ENCODE measurements at places on chromosomes 4 and X.

- no peak for DNase-seq
Measured at GRCh38 chr4:40283413-40283812, 51.7 kb upstream of the CHRNA9 start.

- no peak for DNase-seq
Measured at GRCh38 chr4:174716986-174717770, 111.9 kb downstream of the GLRA3 start.

DNA sequence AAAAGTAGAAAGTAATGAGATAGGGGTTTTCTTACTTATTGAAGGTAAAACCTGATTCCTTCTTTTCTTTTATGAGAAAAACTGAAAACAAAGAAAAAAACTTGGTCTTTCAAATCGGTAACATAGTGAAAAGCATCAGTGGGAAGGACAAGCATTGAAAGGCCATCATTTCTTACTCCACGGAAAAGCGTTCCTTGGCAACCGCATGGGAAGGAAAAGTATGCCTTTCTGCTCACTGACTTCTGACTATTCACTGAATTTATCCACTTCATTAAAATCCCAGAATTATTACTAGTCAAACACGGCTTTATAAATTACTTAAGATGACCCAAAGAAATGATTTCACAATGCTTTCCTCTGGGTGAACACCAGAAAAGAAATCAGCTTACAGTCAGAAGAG is 646.7 kb downstream of the TLL1 start:
- no peak for DNase-seq

DNA sequence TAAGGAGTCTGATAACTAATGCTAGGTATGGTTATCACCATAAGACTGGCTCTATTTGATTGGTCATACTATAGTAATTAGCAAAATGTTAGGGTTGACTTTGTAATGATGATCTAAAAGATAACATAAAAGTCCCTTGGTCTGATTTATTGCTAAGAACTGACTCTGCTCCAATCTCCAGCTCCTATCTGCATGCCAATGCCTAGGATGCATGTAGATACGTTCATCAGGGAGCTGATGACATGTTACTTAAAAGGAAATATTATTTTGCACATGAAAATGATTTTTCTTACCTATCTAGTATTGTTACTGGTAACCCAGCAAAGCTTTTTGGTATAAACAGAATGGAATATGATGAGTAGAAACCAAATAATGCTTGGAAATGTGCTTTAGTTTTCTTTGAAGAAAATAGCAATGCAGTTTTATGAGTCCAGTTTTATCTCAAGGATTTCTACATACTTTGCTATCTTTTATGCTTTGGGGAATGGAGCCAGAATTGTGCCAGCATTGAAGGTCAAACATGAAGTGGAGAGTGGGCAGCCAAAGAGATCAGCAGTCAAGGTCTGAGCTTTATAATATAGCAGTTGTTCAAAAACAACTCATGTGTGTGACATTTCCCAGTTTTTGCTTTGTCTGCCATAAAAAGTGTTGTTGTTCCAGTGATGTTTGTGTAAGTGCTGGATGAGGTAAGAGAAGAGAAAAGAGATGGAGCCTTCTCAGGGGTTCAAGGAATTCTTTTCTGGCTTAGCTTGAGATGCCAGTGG is 121.0 kb downstream of the ARHGAP24 start:
- DNase-seq: no peak

DNA sequence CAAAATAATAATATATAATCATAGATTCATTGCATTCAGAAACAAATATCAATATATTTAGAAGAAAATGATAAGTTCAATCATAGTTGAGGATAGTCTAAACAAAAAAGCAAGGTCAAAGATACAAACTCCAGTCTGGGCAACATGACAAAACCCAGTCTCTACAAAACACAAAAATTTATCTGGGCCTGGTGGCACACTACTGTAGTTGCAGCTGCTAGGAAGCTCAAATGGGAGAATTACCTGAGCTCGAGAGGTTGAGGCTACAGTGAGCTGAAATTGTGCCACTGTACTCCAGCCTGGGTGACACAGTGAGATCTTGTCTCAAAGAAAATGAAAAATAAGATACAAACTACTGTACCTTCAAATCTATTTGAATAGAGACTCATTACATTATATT is 52.7 kb upstream of the ANXA10 start:
- no peak for DNase-seq

- DNase-seq: no peak
Measured at GRCh38 chr4:8230891-8231290, 31.8 kb downstream of the SH3TC1 start.

DNA sequence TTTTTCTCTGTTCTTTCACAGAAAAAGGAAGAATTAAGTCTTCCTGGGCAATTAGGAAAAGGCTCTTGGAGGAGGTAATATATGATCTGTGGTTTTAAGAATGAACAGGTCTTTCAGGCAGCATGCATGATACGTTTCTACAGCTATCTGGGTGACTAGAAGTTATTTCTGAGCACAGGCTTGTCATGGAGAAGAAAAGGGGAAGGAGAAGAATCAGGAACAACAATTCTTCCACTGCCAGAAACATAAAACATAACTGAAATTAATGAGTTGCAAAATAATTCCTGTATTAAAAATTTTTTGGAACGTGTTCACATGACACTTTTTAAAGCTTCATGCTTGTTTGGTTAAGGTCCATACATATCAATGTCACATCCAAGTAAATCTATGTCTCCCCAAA is 17.7 kb upstream of the STIM2 start:
- no peak for DNase-seq

DNA sequence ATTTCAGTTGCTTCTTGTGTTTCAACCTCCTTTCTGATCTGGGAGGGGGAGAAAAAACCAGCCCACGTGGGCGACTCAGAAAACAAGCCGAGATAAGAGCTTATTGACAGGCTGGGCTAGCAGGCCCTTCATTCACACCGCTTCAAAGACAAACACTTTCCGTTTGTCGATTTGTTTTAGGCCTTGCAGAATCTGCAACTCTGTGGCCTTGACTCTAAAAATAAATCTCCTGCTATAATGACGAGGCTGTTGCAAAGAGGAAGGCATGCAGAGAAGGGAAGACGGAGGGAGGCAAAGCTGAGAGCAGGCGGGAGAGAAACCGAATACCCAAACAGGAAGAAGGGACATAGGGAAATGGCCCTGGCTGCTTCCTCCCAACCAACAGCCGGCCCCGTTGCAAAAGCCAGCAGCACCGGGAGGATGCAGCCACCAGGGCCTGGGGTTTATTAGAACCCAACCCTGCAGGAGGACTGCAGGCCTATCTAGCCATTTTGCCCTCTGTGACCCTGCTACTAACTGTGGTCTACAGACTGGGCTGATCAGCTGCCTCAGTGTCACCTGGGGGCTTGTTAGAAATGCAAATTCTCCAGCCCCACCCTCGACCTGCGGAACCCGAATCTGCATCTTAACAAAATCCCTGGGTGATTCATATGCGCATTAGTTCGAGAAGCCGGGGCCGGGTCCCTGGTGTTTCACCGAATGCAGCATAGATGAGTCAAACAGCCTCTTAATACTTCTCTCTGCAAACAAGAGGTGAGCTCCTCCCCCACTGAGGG is 325.5 kb downstream of the BCOR start:
- DNase-seq: peak; percentile 40
